ENCODE measurements at places on chromosomes 2 and 18.

DNA sequence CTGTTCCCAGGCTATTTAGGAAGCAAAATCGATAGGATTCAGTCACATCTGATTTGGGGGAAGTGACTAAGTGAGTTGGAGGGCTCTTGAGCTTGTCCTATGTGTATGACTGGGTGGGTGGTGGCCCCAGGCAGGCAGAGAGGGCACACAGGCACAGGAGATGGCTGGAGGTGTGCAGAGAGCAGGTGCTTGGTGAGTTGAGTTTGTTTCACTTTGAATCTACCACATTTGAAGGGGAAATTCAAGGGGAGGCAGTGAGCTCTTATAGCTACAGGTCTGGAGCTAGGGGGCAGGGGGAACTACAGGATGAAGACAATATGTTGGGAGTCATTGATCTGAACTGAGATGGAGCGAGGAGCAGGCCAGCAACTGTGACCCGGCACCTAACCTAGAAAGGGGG, 42.5 kb upstream of the TMEM200C start:
- no peak for DNase-seq

DNA sequence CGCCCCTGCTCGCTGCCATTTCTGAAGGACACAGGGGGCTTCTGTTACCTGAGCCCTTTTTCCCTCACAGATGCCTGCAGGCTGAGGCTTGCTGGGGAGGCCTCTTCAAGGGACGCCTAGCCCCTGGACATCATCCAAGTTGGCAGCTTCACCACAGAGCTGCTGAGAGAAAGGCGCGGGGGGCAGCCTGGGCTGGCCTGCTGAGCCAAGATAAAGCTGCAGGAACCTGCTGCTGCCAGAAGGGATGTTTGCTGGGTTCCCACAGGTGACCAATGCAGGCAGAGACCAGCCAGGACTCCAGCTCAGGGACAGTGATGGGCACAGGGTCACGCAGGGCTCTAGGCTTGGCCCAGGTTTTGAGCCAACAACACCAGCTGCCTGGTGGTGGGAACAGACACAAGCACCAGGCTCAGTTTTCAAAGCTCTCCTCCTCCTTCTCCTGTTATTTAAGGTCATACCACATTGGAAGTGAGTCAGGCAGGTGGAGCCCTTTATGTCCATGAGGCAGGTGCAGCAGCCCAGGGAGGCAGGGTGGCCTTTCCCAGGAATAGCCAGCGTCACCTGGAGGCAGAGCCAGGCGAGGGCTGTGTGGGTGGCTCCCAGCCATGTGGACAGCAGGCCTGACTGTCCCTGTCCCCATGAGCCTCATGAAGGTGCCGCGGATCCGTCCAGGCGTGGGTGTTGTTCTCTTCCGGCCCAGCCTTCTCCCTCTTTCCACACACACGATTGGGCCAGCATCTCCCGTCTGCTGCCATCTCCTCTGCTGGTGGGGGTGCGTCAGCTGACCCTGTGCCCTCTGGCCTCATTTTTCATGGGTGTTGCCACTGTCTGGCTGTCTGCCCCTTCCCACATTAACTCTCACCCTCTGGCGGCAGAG, 515.5 kb upstream of the MYT1L start:
- DNase-seq = no peak

- DNase-seq = no peak
These were observed 27.7 kb upstream of the DCC start for GRCh38 chr18:52312346-52312745.

DNA sequence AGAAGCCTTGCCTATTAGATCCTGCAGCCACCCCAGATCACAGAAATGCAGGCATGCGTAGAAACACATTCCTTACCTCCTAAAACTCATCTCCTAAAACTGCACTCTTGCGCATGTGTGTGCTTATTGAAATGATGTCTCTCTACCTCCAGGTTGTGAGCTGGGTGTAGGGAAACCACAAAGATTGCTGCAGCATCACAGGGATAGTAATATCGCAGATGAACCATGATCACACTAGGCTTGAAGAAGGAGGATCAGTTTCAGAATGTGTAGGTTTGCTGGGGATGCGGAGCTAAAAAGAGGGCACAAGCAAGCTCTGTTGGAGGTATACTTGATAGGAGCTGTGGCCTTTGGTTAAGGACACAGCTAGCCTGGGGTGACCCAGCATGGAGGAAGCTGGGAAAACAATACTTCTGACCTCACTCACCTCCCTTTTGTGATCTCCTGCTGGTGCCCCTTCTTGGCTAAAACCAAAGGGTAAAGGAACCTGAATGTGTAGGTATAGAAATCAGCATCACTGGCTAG, 118.8 kb downstream of the SETBP1 start:
- DNase-seq = no peak

- DNase-seq = no peak
These were observed 120.2 kb downstream of the CD8B2 start for GRCh38 chr2:106607371-106607770.

DNA sequence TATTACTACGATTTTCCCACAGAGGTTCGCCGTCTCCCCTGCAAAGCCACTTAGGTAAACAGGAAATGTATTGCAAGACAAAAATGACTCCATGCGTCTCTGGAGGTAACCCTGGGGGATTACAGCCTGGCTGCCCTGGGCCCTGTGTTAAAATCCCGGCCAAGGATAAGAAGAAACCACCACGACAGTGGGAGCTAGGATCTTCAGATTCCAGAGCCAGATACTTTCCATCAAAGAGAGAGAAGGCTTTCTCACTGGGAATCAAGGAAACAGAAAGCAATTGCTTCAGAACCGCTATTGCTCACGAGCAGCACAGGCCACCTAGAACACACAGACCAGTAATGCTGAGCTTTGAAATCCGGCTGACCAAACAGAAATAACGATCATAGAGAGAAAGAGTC, 97.9 kb upstream of the ZNF516 start:
- no peak for DNase-seq

- DNase-seq = no peak
These were observed 36.8 kb downstream of the KCTD1 start for GRCh38 chr18:26511339-26512071.

DNA sequence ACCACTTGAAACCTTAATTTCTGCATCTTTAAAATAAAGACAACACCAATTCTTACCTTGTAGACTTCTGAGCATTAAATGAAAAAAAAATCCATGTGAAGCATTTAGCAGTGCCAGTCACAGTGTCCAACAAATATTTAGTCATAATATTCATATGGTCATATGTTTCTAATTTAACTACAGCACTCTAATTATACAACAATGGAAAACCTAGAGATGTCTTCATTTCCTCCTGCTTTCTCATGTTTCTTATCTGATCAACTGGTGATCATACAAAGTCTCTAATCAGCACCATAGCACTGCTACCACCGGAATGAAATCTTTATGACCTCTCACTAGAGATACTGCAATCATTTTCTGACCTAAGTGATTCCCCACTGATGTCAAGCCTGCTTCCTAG, 10.2 kb upstream of the SCN3A start:
- no peak for DNase-seq

- DNase-seq = no peak
These were observed 158.5 kb downstream of the NCKAP5 start for GRCh38 chr2:133409581-133410285.

- DNase-seq = no peak
These were observed 42.7 kb downstream of the EPAS1 start for GRCh38 chr2:46339676-46340459.

GRCh38 chr2:159867567-159868361, 69.8 kb upstream of the CD302 start:
- no peak for DNase-seq

DNA sequence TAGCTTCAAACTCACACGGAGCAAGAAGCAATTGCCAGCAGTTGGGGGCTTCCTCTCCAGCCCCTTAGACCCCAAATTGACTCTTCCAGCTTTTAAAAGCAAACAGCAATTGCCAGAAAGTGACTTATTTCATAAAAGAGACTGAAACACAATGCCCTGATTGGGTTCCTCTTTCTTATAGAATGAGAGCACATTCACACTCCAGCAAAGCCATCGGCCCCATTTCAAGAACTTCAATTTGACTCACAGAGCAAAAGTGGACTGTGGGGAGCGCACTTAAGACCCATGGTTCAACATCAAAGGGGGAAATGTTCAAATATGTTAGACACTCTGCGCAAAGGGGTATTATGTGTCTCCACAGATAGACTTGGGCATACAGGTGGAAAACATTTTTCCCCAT, 484.7 kb downstream of the BCL11A start:
- no peak for DNase-seq

DNA sequence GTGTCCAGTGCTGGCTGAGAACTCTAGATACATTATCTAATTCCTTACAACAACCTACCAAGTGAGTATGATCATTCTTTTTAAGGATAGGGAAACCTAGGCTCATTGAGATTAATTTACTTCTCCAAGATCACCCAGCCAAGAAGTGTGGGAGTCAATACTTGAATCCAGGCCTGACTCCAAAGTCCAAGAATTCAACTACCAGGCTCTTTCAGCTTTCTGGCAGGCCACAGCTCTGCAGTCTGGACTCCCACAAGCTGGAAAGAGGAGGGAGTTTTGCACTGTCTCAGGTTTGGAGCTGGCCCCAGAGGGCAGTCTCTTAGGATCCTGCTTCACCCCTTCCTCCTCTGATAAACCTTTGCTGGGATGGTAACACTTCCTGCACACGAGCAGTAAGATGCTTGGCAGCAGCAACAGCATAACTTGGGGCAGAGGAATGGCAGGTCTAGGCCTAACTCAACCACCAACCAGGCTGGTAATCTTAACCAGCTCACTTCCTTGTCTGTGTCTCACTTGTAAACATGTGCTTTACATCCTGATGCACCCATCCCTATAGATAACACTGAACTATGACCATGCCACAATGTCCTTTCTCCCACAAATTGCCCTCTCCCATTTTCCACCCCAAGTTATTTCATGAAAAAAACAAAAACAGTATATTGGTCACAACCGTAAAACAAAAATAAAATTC, 111.1 kb upstream of the ACAA2 start:
- no peak for DNase-seq

- DNase-seq = no peak
These were observed 28.9 kb upstream of the GTF2A1L start for GRCh38 chr2:48588745-48589144.

GRCh38 chr2:145845923-145846322, 1326.0 kb upstream of the ZEB2 start:
- no peak for DNase-seq

DNA sequence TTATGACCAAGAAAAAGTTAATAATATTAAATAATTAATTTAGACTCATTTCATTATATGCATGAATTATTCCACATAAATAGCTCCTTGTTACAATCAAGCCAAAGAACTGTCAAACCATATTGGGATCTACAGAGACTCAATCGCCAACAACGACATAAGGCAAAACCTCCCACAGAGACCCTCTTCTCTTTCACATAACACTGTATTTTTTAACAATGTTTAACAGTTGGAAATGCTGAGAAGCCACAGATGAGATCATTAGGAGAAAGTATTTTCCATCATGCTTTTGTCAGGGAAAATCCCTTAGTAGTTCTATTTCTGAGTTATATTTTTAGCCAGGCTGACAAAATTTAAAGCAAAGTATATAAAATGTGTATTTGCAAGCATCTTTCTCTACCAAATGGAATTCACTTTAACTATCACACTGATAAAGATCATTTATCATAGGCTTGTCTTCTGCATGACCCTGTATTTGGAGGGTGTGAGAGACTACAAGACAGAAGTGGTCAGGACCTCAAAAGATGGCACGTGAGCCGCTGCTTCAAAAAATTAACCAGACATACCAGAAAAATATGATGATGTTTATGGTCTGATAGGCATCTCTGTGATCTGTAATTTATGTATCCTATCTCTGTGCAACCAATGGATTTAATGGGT, 383.8 kb downstream of the NRXN1 start:
- DNase-seq = no peak

- DNase-seq = no peak
These were observed 35.6 kb downstream of the GALM start for GRCh38 chr2:38701542-38701941.

GRCh38 chr2:116057538-116057937, 1615.1 kb downstream of the DPP10 start:
- no peak for DNase-seq

GRCh38 chr2:239651859-239652258, 251.0 kb upstream of the HDAC4 start:
- DNase-seq = no peak

DNA sequence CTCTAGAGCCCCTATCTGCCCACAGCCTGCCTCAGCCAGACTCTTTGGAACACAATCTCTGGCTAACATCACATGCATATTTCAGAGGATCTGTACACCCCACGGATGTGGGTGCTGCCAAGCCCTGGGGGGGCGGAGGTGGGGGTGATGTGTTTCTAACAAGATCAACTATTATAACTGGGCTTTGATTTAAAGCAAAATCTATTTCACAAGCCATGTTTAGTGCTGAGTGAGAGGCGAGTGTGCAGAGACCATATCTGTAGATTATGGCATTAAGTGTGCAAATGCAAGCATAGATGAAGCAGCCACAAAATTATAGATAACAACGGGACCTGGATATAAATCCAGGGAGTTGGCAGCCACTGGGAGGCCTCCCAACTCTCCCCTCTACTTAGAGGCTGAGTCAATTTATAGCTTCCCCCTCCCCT, 135.8 kb upstream of the SMAD2 start:
- DNase-seq = no peak

- peak; percentile 20 for DNase-seq
These were observed 25.9 kb downstream of the MROH2A start for GRCh38 chr2:233803994-233804393.

DNA sequence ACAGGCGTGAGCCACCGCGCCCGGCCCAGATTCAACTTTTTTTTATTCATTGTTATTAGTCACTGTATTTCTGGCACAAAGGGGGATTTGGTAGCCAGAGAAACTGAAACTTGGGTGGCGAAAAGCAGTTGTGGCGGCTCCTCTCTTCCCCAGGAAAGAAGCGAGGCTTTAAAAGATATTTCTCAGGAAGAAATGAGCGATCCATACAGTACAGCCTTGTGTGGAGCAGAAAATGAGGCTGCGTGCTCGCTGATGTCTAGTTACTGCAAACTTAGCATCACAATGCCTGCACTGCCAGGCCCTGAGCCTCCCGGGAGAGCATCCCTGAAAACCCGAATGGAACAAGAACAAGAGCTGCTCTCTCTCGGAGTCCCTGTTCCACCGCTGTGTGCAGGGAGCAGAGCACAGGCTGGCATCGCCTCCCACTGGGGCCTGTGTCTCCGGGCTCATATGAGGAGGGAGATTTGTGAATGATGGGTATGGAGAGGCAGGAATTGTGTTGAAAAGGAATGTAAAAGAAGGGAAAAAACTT, 234.0 kb downstream of the ZNF516 start:
- DNase-seq = no peak

- no peak for DNase-seq
These were observed 87.2 kb upstream of the NXPH2 start for GRCh38 chr2:138867341-138867740.

DNA sequence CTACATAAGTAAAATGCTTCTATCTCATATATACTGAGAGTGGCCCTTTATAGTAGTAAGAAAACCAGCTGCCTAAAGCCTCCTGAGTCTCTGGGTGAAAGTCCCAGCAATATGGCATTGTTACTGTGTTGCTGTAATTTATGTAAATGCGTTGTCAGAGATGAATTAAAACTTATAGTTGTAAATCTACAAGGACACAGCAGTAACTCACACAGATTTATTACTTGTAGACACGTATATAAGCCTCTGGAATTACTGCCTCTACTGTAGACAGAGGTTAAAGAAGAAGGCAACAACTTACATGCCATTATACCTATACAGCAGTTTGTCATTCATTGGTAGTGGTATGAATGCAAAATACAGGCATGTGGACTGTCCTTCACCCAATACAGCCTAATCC, 169.1 kb upstream of the BOD1L2 start:
- DNase-seq = no peak
